ENCODE measurements at places on chromosomes 6 and 20. TPM values are rescaled to one million over a fixed set of nuclear protein-coding genes. Genes with fewer than 3 reads are reported as not detected.
A peak's percentile ranks its signal among the peaks of the same experiment; 100 is the strongest.

The TFAP2D gene
- not detected for polyA plus RNA-seq

The PKIB gene
- polyA plus RNA-seq: 5.0 TPM

The C6orf120 gene
- 16.9 TPM for polyA plus RNA-seq

The OVOL2 gene
- polyA plus RNA-seq: 22.7 TPM

The FAM83D gene
- polyA plus RNA-seq: 10.1 TPM

The VIP gene
- 0.79 TPM for polyA plus RNA-seq

The TRIM15 gene
- 1.1 TPM for polyA plus RNA-seq

The TTK gene
- polyA plus RNA-seq: 34.6 TPM

The OR12D3 gene
- not detected for polyA plus RNA-seq

The SPINT4 gene
- not detected for polyA plus RNA-seq

The ETV7 gene
- 2.2 TPM for polyA plus RNA-seq

The GPX5 gene
- 8.6 TPM for polyA plus RNA-seq

The SLC35D3 gene
- not detected for polyA plus RNA-seq

- DNase-seq: no peak
Observed at GRCh38 chr6:52346503-52346902, 15.4 kb upstream of the PAQR8 start.

GRCh38 chr6:27065183-27065582 is 182.3 kb upstream of the PRSS16 start:
- no peak for DNase-seq

- DNase-seq: no peak
Observed at GRCh38 chr20:59453759-59454560, 150.4 kb upstream of the PHACTR3 start.

DNA sequence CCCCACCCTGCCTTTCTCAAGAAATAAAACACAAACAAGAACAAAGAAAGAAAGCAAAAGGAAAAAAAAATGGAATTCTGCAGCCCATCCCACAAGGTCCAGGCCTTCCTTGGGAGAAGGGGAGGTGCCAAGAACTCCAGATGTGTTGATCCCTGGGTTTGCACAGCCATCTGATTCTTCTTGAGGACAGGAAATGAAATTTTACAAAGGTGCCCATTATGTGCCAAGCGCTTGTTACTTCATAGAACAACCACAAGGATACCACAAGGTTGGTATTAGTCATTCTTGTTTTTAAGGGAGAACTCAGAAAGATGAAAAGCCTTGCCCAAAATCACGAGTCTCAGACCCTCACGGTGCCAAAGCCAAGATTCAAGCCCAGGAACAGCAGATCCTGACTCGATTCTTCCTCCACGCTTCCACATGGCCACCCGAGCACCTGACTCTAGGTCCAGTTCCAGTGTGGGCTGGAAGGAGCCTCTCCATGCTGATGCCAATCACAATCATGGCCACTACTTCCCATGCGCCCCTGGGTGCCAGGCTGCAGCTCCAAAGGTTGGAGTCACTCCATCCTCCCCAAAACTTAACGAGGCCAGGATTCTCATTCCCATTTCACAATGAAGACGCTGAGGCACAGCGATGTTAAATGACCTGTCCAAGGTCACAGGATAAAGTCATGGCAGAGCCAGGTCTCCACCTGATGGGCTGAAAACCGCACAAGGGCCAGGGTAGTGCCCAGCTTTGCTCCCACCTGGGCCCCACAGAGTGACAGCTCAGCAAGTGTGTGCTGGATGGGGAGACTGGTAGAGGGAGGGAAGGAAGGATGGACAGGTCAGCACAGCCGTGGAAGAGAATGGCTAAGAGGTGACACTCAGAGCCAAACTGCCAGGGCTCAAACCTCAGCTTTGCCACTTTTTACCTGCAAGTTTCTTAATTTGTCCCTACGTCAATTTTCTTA is 66.7 kb upstream of the TOP1 start:
- DNase-seq: no peak

GRCh38 chr20:46530640-46531039 is 17.3 kb upstream of the ZNF334 start:
- no peak for DNase-seq

DNA sequence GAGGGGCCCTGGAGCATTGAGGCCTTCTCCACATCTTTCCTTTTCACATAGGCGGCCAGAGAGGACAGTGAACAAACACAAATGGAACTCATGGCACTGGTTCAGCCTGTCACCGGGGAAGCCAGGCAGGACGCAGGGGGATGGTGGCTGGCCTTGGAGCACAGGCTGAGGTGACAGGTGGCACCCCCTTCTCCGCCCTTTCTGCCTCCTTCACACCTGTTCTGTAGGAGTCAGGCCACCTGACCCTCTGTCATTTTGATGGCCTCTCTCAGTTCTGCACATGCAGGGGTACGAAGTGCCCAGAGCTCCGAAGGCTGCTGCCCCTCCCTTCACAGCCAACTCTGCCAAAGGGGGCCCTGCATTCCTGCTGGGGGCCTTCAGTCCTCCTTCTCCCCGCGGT is 60.8 kb downstream of the CD40 start:
- DNase-seq: no peak

GRCh38 chr20:23368316-23369071 is 6.5 kb downstream of the GZF1 start:
- no peak for DNase-seq

DNA sequence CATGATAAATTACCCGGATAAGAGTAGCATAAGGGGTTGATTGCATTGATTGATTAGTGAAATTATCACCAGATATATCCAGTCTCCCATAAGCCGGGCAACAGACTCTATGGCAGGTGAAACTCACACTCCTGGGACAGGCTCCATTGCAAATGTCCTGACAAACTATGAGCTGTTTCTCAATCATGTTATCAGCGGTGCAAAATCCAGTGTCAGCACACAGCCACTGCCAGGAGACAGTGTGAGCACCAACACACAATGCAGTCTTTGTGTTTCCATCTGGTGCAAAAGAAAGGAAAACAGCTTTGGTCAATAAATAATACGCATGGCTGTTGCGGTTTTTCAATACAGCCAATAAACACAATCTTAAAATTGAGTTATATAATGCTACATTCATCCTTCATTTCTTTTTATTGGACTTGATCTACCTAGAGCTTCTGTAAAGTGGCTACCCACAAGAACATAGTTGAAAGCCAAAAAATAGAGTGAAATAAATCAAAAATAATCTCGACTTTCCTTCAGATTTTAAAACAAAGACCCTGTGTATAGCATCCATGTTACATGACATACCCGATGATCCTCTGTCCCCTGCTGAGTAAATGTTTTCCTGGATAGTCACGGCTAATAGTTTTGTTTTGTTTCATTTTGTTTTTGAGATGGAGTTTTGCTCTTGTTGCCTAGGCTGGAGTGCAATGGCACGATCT is 64.3 kb upstream of the AFDN start:
- DNase-seq: peak; percentile 63

- no peak for DNase-seq
Observed at GRCh38 chr6:30264743-30265142, 51.5 kb upstream of the TRIM26 start.

DNA sequence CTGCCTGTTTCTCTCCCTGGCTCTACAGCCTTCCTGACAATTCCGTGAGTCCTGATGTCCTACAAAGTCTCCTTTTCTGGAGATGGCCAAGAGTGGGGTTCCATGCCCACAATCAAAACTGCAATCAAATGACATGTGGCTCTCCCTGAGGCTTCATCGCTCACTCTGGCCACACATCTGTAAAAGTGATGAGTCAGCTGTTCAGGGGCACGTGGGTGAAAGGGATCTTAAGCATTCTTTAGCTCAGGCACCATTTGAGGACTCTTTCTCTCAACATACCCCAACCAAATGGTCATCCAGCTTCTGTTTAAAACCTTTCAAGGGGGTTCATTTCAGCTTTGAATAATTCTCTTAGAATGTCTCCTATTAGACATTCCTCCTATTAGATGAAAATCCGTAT is 42.3 kb upstream of the EYA2 start:
- no peak for DNase-seq
